ENCODE measurements at places on chromosomes 5 and 9.

- no peak for DNase-seq
Observed at GRCh38 chr5:78905084-78905938, 79.8 kb downstream of the ARSB start.

- no peak for DNase-seq
Observed at GRCh38 chr9:23830929-23831730, 5.1 kb upstream of the ELAVL2 start.

- no peak for DNase-seq
Observed at GRCh38 chr9:93166699-93167098, 17.2 kb upstream of the WNK2 start.

- no peak for DNase-seq
Observed at GRCh38 chr5:1930880-1931603, 48.3 kb upstream of the IRX4 start.

DNA sequence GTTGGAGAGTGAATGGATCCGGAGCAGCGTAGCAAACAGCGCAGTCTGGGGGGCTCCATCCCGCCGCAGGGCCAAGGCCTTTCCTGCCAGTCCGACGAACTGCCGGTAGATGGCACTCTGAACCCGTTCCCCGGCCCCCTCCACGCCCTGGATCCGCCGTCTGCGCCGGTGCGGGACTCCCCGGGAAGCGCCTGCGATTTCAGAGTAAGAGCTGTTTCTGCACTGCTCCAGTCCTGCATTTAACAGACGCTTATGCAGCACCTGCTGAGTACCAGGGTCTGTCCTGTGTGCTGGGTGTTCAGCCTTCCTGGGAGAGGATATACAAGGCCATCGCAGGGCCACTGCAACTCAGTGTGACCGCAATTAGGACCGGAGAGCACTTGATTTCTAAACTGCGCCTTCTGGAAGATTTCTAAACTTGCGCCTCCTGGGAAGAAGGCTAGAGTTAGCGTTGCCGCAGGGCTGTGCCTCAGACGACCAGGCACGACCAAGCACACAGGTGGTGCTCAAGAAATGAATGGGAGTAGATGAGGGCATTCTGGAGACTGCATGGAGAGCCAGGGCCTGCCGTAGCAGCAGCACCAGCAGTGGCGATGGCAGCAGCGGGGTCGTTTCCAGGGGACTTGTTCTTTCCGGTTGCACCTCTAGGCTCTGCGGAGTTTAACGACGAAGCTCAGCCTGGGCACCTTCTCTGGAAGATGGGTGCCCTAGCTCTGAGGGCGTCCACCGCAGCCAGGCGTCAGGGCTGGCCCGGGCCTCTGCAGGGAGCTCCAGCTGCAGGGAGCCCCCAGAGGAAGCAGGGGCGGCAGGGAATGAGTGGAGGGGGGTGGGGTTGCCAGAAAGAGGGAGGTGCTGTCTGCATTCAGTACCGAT is 14.3 kb upstream of the TIFAB start:
- DNase-seq = peak; percentile 51

DNA sequence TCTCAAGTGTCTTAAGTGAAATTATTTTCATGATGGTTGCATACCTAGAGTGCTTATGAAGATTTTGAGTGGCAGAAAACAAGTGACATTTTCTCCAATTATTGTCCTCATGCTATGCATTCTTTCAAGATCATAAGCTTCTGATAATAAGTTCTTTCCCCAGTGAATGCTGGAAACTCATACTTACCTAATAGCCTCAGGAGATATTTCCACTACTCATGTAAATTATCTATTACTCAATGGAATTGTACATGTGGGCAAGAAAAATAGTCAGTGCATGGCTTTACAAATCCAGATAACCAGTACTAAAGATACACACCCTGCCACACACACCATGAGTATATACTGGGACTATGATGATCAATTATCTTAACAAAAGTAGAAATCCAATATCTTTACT is 1219.4 kb upstream of the C9orf72 start:
- no peak for DNase-seq

DNA sequence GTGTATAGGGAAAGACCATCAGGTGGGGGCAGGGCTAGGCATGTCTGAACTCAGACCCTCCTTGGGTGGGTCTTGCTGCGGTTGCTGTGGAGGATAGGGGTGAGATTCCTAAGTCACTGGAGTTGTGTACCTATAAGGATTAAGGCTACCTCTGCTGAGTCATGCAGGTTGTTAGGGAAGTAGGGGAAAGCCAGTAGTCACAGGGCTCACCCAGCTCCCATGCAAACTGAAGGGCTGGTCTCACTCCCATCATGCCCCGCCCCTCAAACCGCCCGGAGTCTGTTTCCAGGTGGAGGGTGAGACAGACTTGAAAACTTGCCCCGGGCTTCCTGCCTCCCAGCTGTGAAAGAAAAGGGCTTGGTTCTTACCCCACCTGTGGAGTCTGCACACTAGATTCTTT is 161.8 kb downstream of the CAVIN4 start:
- DNase-seq = no peak

DNA sequence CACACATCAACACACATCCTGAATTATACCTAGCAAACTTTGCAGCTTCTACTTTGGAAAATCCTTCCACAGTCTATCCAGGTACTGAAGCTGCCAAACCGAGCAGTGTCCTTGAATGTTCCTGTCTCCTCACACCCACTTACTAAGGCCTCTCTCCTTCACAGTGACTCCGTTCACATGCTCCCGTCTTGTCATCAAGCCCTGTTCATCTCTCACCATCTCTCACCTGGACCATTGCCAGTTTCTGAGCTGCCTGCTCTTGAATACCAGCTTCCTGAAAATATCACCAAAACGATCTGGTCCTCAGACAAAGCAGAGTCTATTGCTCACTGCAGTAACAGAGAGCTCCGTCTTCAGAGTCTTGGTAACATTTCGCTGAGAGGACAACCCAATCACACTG is 57.4 kb downstream of the GCNT1 start:
- peak; percentile 11 for DNase-seq

DNA sequence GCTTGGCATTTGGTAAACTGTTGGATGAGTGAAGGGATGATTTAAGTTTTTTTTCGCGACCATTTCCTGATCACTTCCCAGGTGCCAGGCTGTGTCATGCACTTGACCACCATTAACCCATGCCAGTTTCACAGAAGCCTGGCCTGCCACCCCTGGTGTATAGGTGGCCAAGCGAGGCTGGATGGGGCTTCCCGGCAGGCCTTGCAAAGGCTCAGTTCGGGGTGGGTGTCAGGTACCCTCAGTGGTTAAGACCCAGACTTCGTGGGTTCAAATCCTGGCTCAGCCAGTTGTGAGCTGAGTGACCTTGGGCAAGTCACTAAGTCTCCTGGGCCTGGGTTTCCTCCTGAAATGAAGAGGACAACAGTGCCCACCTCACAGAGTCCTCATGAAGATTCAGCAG is 2.3 kb downstream of the MED22 start:
- no peak for DNase-seq

DNA sequence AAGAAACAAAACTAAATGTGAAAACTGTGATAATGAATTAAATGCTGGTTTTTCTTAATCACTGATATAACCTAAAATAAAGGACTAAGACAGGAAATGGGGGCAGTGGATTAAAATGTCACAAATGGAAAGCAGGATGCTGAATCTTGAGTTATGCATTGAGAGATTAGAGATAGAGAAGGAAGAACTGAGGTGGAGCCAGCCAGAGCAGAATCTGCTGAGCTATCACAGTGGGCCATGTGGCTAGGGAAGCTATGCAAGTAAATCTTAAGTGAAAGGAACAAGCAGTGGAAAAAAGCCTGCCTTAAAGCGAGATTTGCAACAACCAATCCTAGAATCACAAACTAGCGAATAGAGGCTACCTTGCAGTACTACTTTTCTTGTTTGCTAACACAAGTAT is 188.5 kb upstream of the RASA1 start:
- no peak for DNase-seq

- no peak for DNase-seq
Observed at GRCh38 chr9:98218562-98219363, 26.3 kb upstream of the CORO2A start.

DNA sequence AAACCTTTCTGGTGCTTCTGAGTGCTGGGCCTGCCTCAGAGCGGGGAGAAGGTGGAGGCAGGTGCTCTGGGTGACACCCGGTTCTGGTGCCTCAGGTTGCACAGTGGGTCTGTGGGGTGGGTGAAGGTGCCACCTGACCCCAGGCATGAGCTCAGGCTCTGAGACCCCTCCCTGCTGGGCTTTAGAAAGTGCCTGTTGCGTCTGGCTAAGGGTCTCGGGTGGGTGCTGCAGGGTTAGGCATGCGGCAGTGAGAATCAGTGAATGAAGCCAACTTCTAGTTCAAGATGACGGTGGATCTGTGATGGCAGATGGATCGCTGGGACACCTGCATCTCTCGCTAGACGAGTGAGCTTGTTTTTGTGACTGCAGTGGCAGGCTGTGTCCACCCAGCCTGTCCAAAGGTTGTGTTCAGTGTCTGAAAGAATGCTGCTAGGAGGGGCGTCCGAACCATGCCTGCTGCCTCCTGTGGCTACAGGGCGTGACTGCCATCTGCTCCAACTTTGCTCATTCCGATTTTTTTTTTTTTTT is 5.0 kb downstream of the SQSTM1 start:
- DNase-seq = no peak

DNA sequence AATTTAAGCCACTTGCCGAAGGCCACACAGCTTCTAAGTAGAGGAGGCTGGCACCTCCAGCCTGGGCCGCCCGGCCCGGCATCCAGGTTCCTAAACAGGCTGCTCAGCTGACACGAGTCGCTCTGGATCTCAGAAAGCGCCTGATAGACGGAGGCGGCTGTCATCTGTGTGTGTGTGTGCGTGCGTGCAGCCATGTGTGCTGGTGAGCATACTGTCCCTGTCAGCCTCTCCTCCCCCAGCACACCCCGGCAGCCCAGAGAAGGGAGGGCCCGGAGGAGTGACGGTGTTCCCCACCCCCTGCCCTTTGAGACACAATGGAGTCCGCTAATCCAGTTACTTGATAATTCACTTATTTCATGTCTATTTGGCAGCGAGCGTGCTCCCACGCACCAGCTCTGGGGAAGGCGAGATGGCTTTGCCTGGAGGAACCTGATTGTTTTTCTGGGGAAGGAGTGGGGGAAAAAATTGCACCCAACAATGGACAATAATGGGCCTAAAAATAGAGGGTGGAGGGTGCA is 20.0 kb downstream of the NTNG2 start:
- no peak for DNase-seq

- DNase-seq = no peak
Observed at GRCh38 chr9:123355761-123356431, at the start of gene CRB2. Gene CRB2 (plus strand): TSS chr9:123356197. CDS start chr9:123356261, 64 bp downstream.

All from CD4-positive, alpha-beta T cell treated with Interleukin-21 for 1 hour (primary cell).